GM20000 (cell line): ENCODE measurements at places on chromosomes 11 and 22.

DNA sequence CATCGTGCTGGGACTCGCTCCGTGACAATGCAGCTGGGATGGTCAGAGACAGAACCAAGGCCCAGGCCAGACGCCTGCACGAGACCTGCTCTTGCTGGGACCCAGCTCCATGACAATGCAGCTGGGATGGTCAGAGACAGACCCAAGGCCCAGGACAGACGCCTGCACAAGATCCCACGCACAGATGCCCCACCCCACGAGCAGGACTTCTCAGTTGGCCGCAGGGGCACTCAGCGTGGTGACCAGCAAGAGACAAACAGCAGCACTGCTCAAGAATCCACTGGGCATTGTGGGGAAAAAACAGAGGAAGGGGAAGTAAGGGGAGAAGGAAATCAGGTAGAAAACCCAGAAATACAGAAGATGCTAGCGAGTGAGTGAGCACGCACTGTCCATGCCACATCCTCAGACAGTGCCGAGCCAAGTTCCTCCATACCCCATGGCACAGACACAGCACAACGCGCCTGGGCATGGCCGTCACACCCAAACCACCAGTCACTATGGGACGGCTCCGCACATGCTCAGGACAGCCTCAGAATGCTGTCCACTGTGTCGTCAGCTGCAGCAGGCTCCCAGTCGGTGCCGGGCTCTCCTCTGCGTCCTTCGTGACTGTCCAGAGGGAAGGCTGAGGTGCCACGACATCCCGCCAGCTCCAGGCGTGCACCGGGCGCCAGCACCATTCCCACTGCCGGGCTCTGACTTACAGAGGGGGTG, 44.5 kb downstream of the BRD1 start:
- no peak for DNase-seq

DNA sequence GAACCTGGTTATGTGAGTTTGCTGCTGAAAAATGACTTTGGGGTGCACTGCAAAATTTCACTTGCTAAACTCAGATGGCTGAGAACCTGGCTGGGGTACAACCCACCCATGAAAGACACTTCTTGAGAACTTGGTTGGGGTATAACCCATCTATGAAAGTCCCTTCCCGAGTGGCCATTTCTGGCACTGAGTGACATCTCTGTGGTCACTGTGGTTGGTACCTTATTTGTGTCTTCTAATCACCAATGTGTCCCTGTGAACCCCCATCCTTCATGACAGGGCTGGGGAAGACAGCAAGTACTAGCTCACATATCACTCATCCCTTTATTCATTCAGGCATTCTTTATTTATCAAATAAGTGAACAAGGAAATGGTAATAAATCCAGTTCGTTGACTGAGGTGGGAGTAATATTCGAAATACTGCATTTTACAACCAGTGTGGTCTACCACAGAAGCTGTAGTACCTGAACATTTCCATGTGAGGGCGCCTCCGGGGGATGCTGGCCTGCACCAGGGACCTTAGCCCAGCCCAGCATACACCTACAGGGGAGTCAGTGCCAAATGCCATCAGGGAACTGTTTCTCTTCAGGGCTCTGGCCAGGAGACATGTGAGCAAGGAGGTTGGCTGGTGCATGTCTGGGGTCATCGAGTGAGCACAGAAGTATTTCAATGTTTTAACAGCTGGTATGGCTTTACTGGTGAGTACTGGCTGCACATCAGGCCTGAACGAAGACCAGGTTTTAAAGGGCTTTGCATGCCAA, 122.1 kb downstream of the CSNK2A3 start:
- DNase-seq = peak; percentile 35

- no peak for DNase-seq
Measured at GRCh38 chr22:49433717-49434611, 393.7 kb downstream of the BRD1 start.

GRCh38 chr22:48669986-48670716, 1157.5 kb downstream of the BRD1 start:
- no peak for DNase-seq

- DNase-seq = no peak
Measured at GRCh38 chr22:44531487-44531886, 33.5 kb upstream of the RTL6 start.

DNA sequence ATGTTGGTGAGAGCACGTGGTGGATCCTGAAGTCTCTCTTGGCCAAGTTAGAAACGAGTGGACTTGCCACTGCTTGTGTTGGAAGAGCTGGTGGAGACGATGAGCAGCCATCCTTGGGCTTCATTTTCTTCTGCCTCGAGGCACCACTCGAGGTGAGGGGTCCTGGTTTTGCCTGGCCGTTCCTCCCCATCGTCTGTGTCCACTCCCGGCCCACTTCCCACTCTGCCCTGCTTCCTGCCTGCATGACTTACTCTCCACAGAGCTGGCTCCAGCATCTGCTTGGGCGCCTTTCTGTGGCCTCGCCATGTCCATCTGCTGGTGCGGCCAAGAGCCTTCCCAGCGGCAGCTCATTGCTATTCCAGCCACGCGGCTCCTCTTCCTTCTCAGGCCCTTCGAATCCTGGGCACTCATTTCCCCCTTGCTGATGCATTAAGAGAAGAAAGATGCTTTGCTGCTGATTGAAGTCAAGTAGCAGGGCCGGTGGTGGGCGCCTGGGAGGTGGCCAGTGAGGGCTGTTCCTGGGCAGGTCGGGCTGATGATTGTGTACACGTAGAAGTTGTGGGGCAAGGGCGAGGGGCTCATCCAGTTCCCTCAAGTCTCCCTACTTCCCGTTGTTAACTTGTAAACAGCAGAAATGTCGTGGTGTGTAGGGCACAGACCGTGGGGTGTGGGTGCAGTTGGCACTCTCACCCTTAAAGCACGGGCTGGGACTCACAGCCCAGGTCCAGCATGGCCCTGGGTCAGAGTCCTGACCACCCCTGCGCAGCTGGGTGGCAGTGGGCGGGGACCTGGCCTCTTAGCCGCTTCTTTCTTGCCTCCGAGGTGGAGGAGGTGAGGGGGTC, 292.0 kb downstream of the TBC1D22A start:
- no peak for DNase-seq

DNA sequence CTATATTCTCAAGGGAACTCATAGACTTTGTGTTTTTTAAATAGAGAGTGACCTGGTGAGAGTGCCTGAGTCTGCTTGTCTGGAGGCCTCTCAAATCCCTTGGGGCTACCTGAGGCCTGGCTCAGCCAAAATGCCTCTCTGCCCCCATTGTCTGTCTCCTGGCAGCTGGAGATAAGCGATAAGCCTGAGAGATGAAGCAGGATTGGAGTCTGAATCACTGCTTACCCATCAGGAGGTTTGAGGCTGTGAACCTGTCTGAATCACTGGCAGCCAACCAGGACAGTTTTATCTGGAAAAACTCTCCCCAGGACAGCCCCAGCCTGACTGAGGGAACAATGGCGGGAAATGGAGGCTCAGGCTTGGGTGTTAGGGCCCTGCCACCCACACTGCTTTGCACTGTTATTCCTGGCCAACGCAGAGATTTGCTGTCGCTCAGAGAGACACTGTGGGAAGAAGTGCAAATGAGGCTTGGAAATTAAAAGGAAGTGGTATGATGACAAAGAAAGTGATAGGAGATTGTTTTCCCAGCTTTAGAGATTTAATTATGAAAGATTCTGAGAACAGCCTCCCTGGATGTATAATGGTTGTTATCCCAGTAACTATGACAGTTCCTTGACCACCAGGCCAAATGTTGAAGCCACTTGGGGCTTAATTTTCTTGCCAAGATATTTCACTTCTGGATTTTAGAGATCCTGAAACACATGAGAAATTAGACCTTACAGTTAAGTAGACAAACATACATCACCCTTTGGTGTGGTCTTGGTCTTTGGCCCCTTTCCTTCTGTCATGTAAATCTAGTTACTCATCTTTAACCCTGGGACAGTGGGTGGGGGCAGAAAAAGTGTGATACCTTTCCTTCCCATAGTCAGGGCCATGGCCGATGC, 102.1 kb downstream of the RASSF10 start:
- DNase-seq = no peak

DNA sequence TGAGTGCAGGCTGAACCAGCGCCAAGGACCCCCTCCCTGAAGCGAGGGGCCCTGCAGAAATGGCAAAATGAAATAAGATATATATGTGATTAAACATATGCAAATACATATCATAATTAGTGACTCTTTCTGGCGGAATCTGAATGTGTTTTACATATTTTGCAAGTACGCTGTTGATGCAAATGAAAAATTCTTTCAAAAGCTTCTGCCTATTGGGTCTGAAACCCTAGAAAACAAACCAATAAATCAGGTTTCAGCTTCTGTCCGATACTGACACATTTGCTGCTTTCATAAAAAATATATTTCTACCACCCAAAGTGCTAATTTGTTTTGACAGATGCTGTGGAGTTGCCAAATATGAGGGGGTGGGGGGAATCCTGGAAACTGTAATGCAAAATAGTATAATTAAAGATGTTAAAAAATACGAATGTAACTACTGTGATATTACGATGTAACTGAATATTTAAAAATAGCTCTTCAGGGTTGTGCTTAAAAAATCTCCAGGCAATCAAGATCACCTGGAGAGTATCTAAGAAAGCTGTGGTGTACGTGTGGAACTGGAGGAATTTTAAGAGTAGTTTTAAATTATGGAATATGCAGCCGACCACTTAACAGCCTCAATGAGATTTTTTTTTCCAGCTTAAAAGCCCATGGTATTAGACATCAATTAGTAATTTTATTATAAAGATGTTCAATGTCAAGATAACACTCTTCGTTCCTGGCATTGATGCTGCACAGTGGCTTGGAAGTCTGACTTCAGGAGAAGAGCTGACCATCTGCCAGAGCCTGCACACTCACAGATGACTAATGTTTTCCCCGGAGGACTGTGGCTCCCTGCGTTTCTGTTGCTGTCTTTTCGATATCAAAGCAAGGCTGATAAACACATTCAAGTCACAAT, 122.2 kb upstream of the RCN1 start:
- DNase-seq = no peak

- DNase-seq = no peak
Measured at GRCh38 chr11:66881451-66881835, 24.6 kb downstream of the LRFN4 start.

DNA sequence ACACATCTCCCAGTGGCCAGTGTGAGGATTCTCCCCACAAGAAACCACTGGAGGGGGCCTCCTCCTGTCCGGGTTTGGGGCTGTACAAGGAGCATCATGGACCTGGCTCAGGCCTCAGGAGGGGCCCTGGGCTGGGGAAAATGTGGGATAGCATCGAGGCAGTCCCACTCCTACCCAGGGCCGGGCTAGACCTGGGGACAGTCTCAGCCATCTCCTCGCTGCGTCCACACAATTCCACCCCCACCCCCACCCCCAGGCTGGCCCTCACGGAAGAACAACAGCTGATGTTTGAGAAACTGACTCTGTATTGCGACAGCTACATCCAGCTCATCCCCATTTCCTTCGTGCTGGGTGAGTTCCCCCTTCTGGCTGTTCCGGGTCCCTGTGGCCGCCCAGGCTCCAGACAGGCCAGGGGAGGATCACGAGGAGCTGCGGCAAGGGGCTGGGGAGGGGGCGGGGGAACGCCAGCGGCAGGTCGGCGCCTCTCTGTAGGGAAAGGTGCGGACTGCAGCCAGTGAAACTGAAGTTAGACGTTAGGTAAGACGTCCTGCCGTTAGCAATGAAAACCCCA, 4.8 kb downstream of the BEST1 start:
- DNase-seq = peak; percentile 45

DNA sequence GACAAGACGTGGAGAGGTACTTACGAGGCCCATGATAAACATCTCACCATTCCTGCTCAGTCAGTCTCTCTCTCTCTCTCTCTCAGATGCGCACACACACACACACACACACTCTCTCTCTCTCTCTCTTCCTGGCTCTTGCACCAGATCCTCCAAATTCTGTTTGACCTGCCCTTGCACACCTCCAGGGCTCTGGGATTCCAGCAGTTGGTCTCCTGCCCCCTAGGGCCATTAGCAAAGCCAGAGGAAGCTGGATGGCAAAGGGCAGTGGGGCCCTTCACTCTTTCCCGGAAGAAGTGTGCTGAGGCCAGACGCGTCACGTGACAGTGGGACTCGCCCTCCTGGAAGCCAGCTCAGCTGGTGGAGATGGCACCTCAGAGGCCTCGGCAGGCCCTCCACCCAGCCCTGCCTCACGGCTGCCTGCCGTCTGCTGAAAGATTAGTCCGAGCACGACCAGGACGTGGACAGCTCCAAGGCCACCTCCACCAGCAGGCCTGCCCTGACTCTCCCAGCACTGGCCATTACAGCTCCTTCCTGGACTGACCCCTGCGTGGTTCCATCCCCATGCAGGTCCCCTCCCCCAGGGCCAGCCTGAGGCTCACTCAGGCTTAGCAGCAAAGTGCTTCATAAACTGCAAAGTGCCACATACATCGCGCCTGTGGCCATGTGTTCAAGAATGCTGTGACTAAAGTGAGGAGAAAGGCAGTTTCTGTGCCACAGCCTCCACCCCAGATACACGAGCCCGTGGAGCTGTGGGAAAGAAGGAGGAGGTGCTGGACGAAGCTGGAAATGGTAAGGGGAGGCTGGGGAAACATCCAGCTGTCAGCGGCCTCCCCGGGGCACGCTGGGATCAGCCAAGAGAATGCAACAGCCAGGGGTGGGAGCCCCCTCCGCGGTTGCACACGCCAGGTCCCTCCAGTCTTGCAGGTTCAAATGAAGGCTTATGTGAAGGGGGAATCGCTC, 3.7 kb downstream of the PDGFB start:
- peak; percentile 60 for DNase-seq

DNA sequence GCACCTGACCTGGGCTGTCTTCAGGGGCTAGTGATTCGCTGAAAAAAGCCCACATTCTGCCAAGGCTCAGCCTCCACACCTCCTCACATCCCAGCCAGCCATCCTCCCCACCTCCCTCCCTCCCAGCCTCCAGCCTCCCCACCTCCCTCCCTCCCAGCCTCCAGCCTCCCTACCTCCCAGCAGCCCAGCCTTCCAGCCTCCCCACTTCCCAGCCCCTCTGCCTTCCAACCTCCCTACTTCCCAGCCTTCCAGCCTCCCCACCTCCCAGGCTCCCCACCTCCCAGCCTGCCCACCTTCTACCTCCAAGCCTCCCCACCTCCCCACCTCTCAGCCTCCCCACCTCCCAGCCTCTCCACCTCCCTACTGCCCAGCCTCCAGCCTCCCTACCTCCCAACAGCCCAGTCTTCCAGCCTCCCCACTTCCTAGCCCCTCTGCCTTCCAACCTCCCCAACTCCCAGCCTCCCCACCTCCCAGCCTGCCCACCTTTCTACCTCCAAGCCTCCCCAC, 33.7 kb upstream of the TH start:
- no peak for DNase-seq
